Activated CD4-positive, CD25-positive, alpha-beta regulatory T cell (primary cell): ENCODE measurements at places on chromosomes 4 and X.

- no peak for DNase-seq
Observed at GRCh38 chr4:101850698-101851097, 60.2 kb downstream of the BANK1 start.

GRCh38 chrX:41906515-41907187, 16.7 kb downstream of the CASK start:
- no peak for DNase-seq

DNA sequence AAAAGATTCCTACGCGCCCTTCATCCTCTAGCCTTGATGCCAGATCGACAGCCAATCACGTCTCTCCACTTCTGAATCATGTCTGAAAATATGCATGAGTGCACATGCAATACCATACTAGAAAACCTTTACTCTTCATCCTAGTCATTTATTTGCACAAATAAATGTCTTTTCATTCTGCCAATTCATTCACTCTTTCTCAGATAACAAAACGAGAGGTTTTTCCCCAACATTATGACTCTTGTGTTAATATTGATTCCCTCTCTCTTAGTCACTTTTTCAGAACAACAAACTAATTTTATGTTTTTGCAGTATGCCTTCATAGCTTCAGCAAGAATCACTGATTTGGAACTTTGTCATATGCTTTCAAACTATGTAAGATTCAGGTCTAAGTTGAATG, 549.4 kb upstream of the GALNT7 start:
- DNase-seq, result no peak

- no peak for DNase-seq
Observed at GRCh38 chr4:56874166-56874565, 33.5 kb upstream of the REST start.

- DNase-seq, result no peak
Observed at GRCh38 chr4:189660722-189661360, 279.8 kb upstream of the FRG1 start.

DNA sequence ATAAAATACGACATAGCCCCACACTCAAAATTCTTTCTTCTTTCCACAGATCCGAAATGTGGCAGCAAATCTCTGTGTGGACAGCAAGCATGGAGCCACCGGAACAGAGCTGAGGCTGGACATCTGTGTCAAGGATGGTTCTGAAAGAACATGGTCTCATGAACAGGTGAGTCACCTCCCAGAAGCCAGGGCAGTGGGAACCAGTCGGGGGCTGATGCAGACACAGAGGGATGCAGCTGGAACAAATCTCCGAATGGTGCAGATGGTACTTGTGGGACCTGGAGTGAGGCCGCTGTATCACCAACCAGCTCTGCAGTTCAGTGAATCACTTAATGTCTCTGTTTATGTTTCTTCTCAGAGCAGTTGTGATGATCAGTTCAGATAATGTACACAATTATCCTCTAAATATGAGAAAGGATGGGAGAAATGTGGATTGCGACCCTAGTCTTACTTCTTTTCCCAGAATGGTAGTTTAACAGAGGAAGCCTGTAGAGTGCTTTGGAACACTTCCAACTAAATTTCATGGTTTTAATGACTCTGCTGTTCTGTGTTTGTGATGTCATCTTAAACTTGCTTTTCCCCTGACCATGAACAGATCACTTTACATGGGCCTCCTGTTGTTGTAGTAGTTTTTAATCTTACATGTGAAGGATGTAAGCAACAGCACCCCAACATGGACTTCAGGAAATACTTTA, 159.3 kb upstream of the GALNT7 start:
- DNase-seq, result no peak

GRCh38 chr4:142818031-142818430, 28.1 kb downstream of the INPP4B start:
- no peak for DNase-seq

GRCh38 chrX:53223955-53224859, 800 bp downstream of the KDM5C start:
- DNase-seq, result no peak

DNA sequence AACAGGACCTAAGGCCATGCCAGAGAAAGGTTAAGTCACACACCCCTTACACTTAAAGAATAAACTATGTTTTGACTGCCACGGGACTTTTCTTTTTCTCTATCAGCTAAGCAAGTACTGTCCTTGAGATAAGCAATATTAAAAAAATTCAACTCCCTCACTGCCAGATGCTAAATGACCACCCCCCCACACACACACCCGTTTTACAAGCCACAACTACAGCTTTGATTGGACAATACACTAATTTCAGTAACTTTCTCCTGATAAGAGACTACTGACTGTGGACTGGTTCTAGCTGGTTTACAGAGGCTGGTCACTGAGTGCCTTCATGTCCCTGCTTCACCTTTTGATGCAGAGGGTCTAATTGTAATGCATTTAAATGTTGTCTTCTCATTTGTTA, 63.9 kb upstream of the HOPX start:
- no peak for DNase-seq

DNA sequence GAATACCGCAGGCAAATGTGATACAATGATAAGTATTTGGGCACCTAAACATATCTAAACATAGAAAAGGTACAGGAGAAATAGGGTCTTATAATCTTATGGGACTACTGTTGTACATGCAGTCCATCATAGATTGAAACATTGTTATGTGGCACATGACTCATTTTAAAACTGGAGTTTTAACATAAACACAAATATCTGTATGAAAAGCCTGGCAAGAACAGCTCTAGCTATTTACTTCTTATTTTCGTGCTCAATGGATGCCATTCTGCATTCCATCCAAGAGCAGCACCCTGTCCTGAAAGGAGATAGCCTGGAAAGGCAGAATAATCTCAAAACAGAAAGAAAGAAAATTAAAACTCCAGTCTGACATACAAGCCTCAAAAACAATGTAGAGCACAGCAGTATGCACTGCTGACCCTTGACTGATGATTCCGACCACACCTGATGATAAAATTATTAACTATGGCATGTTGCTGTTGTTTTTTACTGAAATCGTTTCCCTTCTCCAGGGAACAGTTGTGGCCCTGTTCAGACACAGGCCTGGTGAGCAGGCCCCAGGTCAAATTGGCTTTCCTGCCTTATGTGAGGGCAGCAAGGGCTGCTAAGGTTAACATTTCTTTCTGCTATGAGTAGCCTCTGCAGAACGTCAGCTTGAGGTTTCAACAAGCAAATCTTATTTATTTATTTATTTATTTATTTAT, 152.7 kb downstream of the APBB2 start:
- DNase-seq, result no peak

DNA sequence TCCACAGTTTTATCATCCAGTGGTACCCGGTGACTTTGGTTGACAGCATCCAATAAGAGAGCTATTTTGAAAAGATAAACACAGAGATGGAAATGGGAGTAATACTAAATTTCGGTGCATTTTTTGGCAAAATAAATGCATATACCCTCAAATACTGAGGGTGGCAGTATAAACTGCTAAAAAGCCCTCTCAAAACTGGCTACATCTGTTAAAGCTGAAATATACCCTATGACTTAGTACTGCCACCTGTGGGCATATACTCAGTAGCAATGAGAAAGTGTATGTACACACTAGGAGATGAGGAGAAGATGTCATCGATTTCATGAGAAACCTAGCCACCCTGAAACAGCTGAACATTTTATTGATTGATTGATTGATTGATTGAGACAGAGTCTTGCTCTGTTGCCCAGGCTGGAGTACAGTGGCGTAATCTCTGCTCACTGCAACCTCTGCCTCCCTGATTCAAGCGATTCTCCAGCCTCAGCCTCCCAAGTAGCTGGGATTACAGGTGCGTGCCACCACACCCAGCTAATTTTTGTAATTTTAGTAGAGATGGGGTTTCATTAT, 12.2 kb upstream of the TMEM128 start:
- no peak for DNase-seq

DNA sequence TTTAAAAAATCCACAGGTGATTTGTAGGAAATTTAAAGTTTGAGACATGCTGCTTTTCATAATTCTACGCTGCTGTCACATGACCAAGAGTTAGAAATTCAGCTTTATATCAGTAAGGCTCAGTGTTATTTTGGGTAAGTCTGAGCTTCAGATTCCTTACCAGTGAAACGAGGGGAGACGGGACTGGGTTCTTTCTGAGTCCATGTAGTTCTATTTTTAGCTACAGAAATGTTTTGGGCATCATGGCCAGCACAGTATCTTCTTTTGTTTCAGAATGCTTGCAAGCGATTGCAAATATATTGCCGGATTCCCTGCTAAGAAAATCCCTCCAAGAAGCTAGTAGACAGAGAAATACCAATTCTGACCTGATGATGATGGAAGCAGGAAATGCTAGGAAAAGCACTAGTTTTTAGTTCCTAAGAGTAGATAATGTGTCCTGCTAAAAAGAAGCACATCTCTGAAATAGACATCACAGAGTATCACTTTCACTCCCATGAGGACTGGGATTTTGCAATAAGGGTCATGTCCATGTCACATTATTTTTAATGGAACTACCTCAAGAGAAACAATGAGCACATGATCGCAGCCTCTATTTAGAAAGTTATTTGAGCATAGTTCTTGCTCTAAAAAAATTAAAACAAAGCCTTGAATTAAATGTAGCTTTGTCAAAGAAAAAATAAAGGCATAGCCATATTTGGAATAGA, 10.9 kb downstream of the ATP1B4 start:
- no peak for DNase-seq

- DNase-seq, result no peak
Observed at GRCh38 chr4:57191523-57192034, 81.4 kb upstream of the IGFBP7 start.

DNA sequence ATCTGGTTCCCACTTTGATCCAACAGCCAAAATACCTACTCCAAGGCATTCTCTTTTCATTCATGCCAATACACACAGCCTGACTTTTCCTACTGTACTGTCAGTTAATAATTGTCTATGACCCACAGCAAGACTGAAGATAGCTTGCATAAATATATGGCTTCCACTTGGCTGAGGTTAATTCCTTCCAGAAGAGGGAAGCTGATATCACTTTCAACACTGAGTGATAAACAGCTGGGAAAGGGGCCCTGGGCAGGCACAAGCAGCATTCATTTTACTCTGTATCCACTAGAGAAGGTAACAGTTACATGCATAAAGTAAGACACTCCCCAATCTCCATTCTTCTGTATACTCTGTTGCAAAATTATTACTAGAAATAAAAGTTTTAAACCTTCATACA, 200.2 kb upstream of the UGT8 start:
- DNase-seq, result no peak

GRCh38 chrX:18885328-18886004, 98.4 kb downstream of the PHKA2 start:
- no peak for DNase-seq
